ENCODE measurements at places on chromosomes 5 and 9.

- no peak for DNase-seq
These were observed 117.6 kb downstream of the CARTPT start for GRCh38 chr5:71836559-71837112.

DNA sequence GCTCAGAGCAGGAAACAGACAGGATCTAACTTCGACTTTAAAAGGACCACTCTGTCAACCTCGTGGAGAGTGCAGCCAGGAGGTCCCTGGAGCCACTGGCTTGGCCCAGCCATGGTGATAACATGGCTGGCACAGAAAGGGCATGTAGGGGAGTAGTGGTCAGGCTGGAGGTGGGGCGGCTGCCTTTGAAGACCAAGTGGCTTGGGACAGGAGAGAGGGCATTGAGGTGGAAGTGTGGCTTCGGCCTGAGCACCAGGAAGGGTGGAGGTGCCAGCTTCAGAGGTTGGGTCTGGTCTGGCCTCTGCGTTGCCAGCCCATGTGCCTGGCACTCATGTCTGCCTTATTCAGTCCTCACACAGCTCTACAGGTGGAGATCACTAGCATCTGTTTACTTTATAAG lies 270.0 kb downstream of the NSG2 start:
- DNase-seq, result no peak

DNA sequence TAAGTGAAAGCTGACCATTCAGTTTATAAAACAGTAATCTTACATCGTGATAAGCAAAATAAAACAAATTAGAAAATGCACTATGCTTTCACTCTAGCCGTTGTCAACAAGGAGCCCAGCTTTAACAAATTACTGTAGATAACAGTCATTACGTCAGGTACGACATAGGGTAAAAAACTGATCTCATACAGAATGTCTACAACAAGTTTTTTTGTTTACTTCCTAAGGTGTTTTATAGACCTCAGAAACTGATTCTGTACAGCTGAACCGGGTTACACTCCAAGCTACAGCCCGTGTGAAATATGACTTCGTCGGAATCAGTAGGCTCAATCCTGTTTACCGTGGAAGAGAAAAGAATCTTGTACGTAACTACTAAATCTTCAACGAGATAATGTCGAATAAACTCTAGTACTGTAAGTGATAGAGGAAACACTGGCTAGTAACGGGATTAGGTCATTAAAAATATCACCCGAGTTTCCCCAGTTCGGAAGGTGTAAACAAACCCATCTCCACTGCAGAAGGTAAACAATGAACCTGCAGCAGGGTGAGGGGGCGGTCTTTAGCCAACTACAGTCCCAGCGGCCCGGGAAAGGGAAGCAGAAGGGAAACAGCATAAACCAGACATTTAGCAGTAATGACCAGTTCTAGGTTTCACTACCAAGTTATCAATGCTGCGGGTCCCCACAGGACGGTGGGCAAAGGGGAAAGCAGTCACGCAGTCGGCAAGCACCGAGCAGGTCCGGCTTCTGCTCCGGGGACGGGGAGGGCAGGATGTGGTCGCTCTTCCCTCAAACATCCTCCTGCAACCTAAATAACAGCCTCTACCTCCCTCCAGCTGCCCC lies 1.1 kb downstream of the RICTOR start:
- DNase-seq, result peak; percentile 66

- DNase-seq, result peak; percentile 72
These were observed 38.7 kb downstream of the PLEKHG4B start for GRCh38 chr5:130601-131131.
